ENCODE measurements at places on chromosomes 6 and 20.

DNA sequence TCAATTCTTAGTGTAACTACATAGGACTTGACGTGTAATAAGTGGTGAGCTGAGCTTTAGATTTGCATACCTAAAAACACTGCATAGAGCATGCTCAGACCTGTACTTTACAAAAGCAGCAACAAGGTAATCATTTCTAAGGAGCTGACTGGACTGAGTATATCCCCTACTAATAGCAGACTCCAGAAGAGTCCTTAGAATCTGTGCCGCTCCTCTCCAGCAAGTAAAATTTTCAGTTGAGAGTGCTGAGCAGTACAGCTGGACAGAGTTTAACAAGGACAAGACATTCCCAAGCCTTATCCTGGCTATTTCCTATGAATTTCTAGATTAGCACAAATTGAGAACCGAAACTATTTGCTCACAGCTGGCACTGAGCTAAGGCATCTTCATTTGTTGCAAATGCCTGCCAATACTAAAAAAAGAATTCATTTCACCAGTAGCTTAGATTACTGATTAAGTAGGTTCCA, 26.1 kb upstream of the KLHL31 start:
- DNase-seq: no peak

- DNase-seq: peak; percentile 4
These were observed 102.8 kb downstream of the NRSN1 start for GRCh38 chr6:24228681-24229255.

DNA sequence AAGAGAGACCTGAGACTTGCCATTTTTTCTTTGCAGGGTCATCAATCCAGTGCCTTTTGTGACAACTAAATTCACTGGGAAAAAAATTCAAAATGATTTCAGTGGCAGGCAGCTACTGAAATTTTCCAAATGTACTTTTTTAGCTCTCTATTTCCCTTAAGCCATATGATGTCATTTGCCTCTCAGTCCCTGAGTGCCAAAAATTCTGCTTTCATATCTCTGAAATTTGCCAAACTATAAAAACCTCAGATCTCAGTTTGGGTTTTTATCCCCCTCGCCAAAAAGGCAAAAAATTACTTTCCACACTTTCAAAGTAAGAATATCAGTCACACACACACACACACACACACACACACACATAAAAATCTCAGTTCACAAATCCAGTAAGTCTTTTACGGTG, 651.3 kb upstream of the ARID1B start:
- DNase-seq: no peak

- DNase-seq: no peak
These were observed 8.3 kb upstream of the ZBTB2 start for GRCh38 chr6:151399679-151400078.

DNA sequence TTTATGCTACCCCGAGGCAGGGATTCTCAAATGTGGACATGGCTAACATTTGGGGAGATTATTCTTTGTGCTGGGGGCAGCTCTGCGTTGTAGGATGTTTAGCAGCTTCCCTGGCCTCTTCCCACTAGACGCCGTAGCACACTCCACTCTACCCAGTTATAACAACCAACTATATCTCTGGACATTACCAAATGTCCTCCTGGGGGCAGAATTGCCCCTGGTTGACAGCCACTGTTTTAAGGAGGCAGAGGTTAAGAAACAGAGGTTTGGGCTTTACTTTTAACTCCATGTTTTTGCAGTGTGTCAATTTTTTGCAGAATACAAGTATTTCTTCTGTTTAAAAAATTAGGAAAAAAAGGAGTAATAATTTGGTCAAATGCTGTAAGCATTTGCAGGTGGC, 56.2 kb upstream of the BMP6 start:
- no peak for DNase-seq

DNA sequence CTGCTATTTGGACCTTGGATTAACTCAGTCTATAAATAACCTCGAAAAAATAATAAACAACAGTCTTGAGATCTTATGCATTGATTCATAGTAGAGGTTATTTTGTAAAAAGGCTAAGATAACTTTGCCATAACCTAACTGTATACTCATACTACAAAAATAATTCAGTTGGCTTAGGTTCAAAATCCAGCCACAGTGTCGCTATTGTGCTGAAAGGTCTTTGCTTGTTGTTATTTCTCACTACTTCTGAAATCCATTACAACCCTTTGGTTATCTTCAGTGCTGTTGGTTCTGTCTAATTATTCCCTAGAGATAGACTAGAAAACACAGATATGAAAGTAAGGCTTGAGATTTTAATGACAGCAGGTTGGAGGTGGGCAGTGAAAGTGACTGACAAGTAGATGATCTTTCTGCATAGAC, 74.4 kb downstream of the MKKS start:
- no peak for DNase-seq

- DNase-seq: no peak
These were observed 933.4 kb downstream of the TFAP2A start for GRCh38 chr6:9481292-9482029.

- peak; percentile 84 for DNase-seq
These were observed 4.1 kb downstream of the TTBK1 start for GRCh38 chr6:43247114-43247999.

- no peak for DNase-seq
These were observed 270.9 kb upstream of the JARID2 start for GRCh38 chr6:14974792-14975470.

All from CD4-positive, alpha-beta T cell treated with Interleukin-12 subunit alpha and Interleukin-12 subunit beta, for 1 hour (primary cell).